Nucleus accumbens (tissue), 56 donors: ENCODE measurements at places on chromosomes 11 and 22.

GRCh38 chr11:34203377-34203871 is 98.0 kb downstream of the NAT10 start:
- DNase-seq = no peak

- no peak for DNase-seq
These were observed 70.8 kb downstream of the RNF169 start for GRCh38 chr11:74819400-74819799.

DNA sequence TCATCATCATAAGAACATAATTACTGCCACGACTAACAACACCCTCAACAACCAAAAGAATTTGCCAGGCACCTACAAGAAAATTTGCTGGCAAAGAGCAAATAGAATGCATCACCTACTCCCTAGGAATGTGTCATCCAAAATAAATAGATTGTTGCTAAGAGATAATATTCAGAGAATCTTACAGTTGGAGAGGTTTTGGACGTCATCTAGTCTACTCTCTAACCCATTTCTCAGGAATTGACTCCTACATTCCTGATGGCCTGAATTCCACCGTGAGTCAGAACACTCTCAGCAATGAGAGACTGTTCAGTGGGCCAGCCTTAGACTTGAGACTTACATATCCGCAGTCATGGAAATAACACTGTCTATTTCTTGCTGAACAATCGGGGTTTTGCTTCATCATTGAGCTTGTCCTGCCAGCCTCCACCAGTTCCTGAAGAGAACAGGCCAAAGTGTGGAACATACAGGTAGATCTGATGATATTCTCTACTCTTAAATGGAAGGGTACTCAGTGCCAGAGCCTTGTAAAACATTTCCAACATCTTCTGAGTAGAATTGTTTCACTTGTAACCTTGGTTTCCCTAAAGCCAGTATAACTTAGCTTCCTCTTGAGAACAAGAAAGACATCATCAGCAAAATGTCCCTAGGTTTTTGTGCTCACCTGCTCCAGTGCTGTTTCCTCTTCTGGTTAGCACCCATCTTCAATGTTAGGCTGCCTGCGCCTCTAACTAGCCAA is 8.3 kb downstream of the KIRREL3 start:
- no peak for DNase-seq

GRCh38 chr11:121630041-121630440 is 177.3 kb upstream of the SORL1-AS1 start:
- DNase-seq = no peak
